ENCODE measurements at places on chromosomes 2 and 18. TPM values are rescaled to one million over a fixed set of nuclear protein-coding genes. Genes with fewer than 3 reads are reported as not detected.

The TMEFF2 gene
- not detected for total RNA-seq

The MAP3K19 gene
- total RNA-seq = 0.09 TPM

- DNase-seq = no peak
Measured at GRCh38 chr2:96860065-96861029, 2.5 kb upstream of the ANKRD39 start.

GRCh38 chr2:71681626-71682025, 228.3 kb downstream of the DYSF start:
- no peak for DNase-seq

DNA sequence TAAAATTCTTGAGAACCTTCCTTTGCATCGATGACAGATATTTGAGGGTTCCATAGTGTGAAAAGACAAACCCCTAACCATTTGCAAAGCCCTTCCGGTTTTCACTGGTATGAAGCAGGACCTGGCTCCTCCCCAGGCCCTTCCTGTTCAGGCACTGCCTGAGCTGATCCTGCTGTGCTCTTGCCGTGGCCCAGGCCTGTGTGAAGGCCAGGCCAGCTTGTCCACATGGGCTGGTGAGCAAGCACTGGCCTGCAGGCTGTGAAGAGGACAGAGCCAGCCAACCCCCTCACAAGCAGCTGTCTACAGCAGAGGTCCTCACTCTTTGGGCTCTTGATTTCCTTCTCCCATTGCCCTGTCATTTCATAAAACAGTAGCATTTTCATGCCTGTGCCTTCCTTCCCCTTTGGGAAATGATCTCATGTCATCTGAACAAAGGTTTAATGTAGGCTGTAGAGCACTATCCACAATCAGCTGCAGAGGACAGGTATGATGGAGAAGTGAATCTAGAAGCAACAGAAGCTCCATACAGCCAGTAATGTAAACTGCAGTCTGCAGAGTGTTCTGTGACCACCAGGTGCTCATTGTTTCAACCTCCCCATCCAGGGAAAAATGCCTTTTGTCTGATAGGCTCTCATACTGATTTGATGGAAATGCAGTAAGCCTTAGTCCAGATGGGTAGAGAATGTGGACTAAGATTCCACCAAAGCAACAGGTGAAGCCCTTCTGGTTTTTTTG, 19.8 kb downstream of the MPHOSPH10 start:
- no peak for DNase-seq

- DNase-seq = no peak
Measured at GRCh38 chr2:36811071-36811470, 114.6 kb downstream of the VIT start.
